ENCODE measurements at places on chromosomes 7 and 10. TPM values are rescaled to one million over a fixed set of nuclear protein-coding genes. Genes with fewer than 3 reads are reported as not detected.

DNA sequence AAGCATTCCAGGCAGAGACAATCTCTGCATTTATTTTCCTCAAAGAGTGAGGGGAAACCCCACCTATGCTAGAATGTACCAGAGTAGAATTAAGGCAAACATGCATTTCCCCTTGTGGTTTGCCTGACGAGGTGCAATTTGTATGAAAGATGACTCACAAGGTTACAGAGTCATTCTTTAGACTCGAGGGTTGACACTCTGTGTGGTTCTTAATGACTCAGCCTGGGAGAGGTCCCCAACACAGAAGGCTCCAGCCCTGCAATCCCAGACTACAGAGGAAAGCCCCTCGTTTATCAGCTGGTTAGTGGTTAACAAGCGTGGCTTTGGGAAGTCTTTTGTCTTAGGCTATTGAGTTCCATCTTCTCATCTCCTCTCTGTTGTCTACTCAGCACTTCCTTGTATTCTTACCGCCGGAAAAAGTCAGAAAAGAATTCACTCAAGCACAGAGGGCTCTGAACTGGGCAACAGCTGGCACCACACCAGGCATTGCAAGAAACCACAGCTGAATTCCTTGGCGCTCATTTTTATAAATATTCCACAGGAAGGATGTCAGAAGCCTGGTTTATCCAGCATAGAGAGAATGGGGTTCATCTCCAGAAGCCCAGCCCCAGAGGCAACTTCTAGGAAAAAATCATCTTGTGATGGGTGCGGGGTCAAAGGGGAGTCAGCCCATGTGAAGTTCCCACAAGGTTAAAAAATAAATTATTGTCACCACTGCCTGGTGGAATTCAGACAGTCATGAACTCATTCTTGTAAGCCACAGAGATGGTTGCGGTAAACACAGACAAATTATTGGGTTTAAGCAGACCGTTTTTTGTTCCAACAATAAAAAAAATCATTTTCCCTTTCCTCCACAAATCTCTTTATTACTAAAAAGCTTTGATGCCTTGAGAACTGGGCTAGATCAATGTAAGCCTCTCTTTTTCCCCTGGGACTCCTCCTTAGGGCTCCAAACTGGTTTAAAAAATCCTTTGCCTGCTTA lies 24.5 kb upstream of the SVIL start:
- peak overlapping the region; percentile 92 for H3K27ac ChIP-seq
- no peaks in the 10 kb centered on the region for H3K27me3 ChIP-seq
- peaks cover 46% of the 10 kb centered on the region for H3K4me1 ChIP-seq
- peaks cover 45% of the 10 kb centered on the region for H3K36me3 ChIP-seq
- H3K4me3 ChIP-seq: peak overlapping the region; percentile 2

DNA sequence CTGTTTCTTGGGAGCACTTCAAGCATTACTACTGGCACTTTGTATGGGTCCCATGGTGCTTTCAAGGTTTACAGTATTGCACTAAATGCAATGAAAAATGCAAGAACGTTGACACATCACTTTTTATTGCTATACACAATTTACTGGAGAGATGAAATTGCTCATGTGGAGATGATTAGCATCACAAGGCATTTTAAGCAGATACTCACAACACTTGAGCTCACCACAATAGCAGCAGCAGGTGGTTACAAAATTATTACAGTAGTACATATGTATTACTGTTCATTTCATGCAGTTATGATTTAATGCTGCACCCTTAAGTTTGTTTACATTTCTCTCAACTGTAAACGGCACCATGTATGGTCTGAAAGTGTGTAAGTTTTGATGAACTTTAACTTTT lies 537.7 kb downstream of the GRM8 start:
- H3K36me3 ChIP-seq: no peaks in the 10 kb centered on the region
- no peaks in the 10 kb centered on the region for H3K27me3 ChIP-seq
- no peak overlapping the region for H3K4me3 ChIP-seq
- DNase-seq: no peak
- no peak overlapping the region for H3K27ac ChIP-seq

- H3K4me3 ChIP-seq: no peak overlapping the region
- no peaks in the 10 kb centered on the region for H3K4me1 ChIP-seq
- H3K36me3 ChIP-seq: no peaks in the 10 kb centered on the region
- peaks cover 3% of the 10 kb centered on the region for H3K27me3 ChIP-seq
- DNase-seq: no peak
- H3K27ac ChIP-seq: no peak overlapping the region
These were observed 906.3 kb upstream of the SORCS1 start for GRCh38 chr10:108070789-108071188.

DNA sequence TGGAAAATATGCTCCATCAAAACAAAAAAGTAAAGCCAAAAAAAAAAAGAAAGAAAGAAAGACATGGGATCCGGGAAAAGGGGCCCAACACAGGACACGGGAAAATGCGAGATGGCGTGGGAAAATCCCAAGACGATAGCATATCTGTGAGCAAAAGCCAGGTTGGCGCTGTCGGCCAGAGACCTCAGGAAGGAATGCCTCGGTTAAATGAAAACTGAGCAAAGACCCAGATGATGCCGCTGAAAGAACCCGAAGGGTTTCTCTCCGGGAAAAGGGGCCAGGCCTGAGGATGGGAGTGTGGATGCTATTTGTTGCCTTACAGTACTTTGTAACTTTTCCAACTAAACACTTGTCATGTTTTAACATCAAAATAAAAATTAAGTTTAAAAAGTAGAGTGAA lies 49.5 kb upstream of the PPP2R2D start:
- DNase-seq: no peak
- H3K36me3 ChIP-seq: no peaks in the 10 kb centered on the region
- peaks cover 7% of the 10 kb centered on the region for H3K27me3 ChIP-seq
- no peak overlapping the region for H3K4me3 ChIP-seq

The LRRC18 gene
- total RNA-seq: not detected

The DGKB gene
- 3.5 TPM for total RNA-seq

The DDC gene
- not detected for total RNA-seq

The PPP3CB gene
- 49.9 TPM for total RNA-seq

The TDRD1 gene
- total RNA-seq: not detected

The FZD8 gene
- total RNA-seq: 14.5 TPM

The ACHE gene
- total RNA-seq: 9.2 TPM
